NCI-H1436 treated with DMSO at 0.1 percent for 48 hours (cell line): ENCODE measurements at places on chromosomes 5 and 9.

DNA sequence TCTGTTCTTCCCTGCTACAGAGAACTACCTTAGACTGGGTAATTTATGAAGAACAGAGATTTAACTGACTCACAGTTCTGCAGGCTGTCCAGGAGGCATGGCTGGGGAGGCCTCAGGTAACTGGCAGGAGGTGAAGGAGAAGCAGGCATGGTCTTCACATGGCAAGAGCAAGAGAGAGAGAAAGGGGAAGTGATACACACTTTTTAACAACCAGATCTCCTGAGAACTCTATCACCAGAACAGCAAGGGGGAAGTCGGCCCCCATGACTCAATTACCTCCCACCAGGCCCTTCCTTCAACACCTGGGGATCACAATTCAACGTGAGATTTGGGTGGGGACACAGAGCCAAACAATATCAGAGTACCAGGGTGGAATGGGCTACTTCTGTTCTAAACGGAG is 766.8 kb downstream of the TLE1 start:
- no peak for DNase-seq

DNA sequence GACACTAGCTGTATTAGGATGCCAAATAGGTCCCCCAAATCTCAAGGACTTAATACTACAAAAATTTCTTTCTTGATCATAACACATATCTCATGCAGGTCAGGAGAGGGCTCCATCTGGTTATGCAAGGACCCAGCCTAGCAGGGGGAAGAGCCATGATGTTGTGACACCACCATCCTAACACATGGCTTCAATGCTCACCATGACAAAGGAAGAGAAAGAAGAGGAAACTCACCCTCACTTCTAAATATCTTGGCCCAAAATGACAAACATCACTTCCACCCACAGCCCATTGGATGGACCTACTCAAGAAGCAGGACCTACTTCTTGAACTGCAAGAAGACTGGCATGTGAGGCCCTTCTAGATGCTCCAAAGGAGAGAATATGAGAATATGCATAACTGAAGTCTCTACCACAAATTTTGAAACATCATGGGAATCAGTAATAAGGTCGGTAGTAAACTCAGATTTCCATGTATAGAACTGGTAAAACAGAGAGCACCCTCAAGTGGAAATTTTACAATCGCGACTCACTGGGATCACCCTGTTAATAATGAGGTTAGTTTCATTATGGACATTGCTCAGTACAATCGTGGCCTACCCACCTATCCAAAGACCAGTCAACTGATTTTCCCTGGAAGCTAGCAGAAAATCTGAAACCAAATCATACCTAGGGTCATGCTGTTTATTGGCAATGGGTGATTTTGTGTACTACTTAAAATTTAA is 308.2 kb downstream of the ACTL7B start:
- DNase-seq, result no peak

DNA sequence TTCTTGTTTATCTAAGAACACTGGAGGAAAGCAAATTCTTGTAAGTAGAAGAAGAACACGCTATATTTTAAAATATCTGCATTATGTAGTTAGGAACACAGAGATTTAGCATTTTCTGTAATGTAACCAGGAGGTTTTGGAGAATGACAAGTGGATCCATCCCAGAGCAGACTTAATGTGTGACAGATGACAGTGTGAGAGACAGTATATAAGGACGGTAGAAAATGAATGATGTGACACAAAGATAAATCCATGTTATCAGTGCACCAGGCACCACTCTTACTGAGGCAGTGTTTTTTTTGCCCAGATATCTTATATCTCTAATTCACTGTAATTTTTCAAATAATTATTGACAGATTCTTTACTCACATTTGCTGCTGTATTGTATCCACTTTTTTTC is 239.0 kb upstream of the KCNN2 start:
- no peak for DNase-seq

GRCh38 chr5:135569755-135570452 is 8.9 kb downstream of the CXCL14 start:
- DNase-seq, result peak; percentile 13
